ENCODE measurements at places on chromosomes 2 and 18.

DNA sequence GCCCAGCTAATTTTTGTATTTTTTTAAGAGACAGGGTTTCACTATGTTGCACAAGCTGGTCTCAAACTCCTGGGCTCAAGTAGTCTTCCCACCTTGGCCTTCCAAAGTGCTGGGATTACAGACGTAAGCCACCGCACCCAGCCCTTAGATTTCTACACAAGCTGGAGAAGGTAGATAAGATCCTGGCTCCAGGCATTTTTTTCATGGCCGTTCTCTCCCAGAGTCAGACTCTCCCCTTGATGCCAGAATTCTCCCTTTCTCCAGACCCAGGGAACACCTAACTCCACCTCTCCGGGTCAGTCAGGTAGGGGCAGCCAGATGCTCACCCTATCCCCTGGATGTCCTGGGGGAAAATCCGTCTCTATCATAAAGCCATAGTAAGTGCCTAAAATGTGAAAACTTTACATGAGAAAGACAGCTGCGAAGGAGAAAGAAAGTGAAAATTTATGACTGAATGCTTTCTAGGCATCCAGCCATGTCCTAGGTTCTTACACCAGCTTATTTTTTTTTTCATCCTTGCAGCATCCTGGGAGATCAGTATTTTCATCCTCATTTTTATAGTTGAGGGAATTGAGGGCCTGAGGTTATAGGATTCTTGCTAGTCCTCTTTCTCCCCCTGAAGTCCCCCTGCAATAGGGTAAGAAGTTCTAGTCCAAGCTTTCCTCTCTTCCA, 16.3 kb downstream of the SIX3 start:
- no peak for DNase-seq

- DNase-seq: no peak
Measured at GRCh38 chr2:181300600-181301291, 156.4 kb upstream of the ITGA4 start.

GRCh38 chr18:8063733-8064132, 496.6 kb downstream of the PTPRM start:
- DNase-seq: no peak

DNA sequence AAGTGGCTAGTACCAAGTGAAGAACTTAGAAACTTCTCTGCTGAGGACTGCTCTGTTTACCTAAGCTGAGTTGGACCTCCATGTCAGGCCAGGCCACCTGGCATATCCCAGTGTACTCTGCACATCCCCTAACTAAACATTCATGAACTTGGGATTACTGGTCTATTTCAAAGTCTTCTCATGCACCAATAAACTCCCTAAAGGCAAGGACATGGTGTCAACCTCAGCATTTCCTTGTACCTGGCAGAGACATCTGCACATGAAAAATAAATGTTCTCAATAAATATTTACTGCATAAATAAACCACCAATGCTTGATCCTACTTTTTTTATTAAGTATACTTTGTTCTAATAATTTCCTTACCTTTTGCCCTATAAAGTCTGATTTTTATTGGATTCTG, 124.8 kb downstream of the LAMA1 start:
- DNase-seq: no peak

DNA sequence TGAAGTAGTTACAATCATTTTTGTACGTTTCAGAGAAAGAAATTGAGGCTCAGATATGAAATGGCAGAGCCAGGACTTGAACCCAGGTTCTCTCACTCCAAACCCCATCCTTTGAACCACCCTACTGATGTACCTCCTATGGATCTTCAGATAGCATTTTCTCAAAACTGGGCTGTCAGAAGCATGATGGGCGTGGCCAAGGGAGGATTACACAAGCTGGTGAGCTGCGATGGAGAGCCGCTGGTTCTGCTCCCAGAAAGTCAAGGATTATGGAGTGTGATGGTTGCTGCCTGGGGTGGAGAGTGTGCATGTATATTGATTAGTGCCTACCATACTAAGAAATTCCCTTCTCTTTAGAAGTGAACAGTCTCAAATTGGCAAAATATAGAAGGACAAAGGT, 47.0 kb upstream of the PPP1CB start:
- no peak for DNase-seq

- no peak for DNase-seq
Measured at GRCh38 chr18:25990473-25990872, 99.9 kb downstream of the SS18 start.

DNA sequence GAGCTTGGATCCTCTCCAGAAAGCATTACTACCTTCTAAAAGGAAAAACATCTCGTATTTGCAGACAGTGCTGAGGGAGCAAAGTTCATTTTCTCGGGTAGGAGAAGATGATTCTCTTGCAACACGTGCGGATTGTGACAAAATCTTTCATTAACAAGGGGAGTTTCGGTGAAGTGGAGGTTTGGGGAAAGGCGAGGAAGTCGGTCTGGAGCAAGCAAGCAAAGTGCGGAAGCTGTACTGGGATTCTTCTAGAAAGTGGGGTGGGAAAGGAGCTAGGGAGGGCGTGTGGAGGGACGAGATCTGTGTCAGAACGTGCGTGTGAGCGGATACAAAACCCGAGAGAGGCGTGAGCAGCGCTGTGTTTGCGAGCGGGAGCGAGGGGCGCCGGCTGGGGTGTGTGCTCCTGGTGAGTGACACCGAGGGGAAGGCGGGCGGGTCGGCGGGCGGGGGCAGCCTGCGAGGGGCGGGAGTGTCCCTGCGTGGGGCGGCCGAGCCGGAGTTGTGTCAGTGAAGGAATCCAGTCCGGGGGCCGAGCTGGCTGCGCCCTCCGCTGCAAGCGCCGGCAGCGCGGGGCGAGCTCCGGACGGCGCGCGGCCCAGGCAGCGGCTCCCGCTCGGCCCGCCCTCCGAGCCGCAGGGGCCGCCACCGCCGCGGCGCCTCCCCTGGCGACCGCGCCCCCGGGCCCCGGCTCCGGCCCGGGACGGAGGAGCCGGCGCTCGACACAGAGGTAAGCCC, at the start of gene SPATS2L:
Gene SPATS2L, plus strand, starts transcription at position 498 of the 735 bp plus-strand sequence. CDS start 82,552 bp downstream, outside the sequence.
- no peak for DNase-seq

DNA sequence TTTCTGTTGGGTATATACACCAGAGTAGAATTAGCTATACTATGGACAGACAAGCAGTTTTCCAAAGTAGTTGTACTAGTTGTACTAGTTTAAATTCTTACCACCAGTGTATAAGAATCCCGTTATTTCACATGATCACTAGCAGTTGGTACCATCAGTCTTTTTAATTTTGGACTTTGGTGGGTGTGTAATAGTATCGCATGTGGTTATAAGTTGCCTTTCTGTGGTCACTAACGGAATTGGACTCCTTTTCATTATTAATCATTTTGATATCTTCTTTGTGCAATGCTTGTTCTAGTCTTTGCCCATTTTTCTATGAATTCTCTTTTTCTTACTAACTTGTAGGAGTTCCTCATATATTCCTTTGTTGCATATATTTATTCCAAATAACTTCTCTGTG, 89.8 kb downstream of the ASXL2 start:
- DNase-seq: no peak

- DNase-seq: peak; percentile 70
Measured at GRCh38 chr18:45423659-45424058, 191.6 kb upstream of the SLC14A2 start.
